ENCODE measurements at places on chromosomes 3 and 15.

- no peak for DNase-seq
Measured at GRCh38 chr15:76982356-76982755, 12.6 kb upstream of the PSTPIP1 start.

DNA sequence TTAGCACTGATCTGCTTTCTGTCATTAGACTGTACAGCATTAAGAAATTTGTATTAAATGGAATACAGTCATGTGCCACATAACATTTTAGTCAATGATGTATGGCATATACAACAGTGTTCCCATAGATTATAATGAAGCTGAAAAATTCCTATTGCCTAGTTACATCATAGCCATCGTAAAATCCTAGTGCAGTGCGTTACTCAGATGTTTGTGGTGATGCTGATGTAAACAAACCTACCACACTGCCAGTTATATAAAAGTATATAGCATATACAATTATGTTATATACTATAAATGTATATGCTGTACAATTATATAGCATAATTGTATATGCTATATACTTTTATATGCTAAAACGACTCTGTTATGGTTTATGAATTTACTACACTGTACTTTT lies 41.7 kb downstream of the APH1B start:
- DNase-seq, result no peak

DNA sequence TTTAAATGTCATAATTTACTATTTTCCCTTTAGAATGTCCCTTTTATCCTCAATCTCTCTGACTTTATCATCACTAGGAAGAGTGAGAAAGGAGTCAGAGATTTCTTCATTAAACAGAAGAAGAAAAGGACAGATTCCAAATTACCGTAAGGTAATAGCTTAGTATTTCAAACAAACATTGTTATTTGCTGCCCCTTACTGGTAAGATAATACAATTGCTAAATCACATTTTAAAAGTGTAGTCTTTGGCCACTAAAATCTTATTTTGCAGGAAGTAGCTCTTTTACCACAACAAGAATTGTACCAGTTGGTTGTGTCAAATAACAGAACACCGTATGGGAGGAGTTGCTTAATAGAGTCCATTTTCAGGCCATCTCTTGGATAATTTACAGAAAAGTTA lies 53.7 kb downstream of the CGGBP1 start:
- peak; percentile 9 for DNase-seq

DNA sequence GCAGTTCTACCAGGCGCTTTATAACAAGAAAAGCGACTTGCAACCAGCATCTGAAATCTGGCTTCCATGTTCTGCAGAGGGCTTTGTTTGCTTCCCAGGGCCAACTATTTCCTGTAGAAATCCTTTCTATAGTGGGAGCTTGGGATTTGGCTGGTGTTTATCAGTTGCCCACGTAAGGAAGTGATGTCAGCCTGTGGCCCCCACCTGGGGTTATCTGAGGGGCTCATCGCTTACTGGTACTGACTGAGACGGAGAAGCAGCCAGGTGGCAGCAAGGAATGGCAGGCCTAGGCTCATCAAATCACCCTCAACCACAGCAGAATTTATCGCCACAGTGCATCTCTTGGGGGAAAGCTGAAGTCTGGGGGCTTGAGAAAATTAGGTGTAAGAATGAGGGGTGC lies 14.6 kb upstream of the CCR9 start:
- no peak for DNase-seq

DNA sequence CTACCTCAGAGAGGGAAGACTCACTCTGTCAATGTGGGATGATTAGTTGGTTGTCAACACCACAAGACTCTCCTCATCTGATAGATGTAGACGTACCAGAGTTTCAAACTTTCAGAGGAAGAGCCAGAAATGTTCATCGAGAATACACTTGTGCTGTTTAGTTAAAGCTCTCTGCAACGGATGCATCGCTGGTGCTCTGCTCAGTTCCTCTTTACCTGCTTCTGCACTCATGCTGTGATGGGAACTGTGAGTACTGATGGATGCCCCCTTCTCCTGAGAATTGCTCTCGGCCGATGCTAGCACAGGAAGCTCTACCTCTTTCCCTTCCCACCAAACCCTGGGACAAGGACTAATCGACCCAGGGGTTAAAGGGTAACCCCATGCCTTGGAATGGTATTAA lies 51.8 kb upstream of the CCDC54 start:
- no peak for DNase-seq

DNA sequence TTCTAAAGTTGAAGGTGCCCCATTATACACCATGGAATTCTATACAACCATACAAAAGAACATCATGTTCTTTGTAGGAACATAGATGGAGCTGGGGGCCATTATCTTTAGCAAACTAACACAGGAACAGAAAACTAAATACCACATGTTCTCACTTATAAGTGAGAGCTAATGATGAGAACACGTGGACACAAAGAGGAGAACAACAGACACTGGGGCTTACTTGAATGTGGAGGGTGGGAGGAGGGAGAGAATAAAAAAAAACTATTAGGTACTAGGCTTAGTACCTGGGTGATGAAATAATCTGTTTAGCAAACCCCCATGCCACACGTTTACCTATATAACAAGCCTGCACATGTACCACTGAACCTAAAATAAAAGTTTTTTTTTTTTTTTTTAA lies 342.7 kb downstream of the PLCL2 start:
- DNase-seq, result no peak

- no peak for DNase-seq
Measured at GRCh38 chr3:13224967-13225366, 151.7 kb upstream of the IQSEC1 start.

GRCh38 chr3:109977897-109978296 lies 640.6 kb upstream of the DPPA4 start:
- no peak for DNase-seq

- peak; percentile 98 for DNase-seq
Measured at GRCh38 chr3:151976211-151977050, 103.0 kb downstream of the SUCNR1 start.

DNA sequence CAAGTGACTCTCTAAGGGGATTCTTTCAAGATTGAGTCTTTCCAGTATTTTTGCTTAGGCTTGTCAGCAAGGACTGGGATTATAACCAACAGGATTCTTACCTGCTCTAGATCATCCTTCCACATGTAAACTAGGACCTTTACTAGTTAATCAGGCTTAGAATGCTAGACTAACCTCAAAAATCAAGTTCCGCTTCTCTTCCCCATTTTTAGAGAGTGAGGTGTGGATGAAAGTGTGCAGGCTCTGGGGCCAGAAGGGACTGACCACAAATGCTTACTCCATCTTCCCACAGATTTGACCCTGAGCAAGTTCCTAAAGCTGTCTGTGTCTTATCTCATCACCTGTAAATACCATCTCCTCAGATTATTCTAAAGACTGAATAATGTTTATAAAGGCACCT lies 89.5 kb upstream of the IL12A start:
- DNase-seq, result no peak

- no peak for DNase-seq
Measured at GRCh38 chr3:172877011-172877410, 126.5 kb downstream of the ECT2 start.

GRCh38 chr3:35562141-35562540 lies 77.2 kb upstream of the ARPP21 start:
- no peak for DNase-seq
